ENCODE measurements at places on chromosomes 2 and 18.

GRCh38 chr2:181203916-181204315 lies 223.5 kb downstream of the UBE2E3 start:
- no peak for DNase-seq

- no peak for DNase-seq
These were observed 419.2 kb downstream of the LRP1B start for GRCh38 chr2:141711627-141712026.

- no peak for DNase-seq
These were observed 665.4 kb upstream of the HS6ST1 start for GRCh38 chr2:128984081-128984480.

DNA sequence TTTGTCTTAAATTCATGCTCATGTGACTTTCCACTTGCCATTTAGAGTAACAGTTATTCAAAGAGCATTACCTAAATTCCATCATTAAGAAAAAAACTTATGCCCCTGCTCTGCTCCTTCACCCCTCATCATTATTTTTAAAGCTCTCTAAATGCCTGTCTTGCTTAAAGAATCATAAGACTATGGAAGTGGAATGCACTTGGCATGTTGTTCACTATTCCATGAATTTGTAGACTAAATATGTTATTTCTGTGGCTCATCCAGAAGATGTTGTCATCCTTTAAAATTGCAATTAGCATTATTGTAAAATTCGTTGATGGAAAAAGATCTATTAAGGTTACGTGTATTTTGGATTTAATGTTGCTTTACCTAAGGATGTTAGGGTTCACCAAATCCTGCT lies 61.8 kb downstream of the FMNL2 start:
- DNase-seq, result no peak

GRCh38 chr18:25225151-25225550 lies 126.8 kb downstream of the ZNF521 start:
- DNase-seq, result no peak

GRCh38 chr2:239948100-239948881 lies 76.9 kb downstream of the NDUFA10 start:
- no peak for DNase-seq

DNA sequence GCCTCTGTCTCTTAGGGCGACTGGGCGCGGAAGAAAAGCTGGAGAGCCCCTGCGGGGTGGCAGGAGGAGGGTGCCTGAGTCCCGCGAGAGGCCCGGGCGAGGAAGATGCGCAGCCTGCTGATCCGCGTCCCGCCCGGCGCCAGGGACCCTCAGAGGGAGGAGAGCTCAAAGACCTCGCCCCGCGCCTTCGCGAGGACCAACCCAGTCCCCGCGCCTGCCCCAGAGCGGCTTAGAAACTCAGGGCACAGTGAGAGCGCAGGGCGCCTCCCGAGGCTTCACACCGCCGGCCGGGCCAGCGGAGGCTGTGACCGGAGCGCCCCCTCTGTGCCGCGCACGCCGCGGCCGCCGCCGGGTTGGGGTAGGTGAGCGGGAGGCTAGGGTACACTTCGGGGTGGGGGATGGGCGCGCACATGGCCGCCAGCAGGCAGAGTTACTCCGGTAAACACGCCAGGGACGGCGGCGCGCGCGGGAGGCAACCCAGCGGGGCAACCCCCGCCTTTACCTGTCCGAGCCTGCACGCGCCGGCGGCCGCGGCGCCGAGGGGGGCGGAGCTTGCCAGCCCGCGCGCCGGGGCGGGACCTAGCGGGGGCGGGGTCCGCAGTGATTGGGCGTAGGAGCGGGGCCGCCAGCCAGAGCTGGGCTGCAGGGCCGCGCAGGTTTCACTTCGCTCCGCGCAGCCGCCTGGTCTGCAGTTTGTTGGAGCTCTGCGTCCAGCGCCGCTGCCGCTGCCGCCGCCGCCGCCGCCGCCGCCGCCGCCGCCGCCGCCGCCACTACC lies at the start of gene BCL2L11:
Gene BCL2L11 (plus strand): TSS at position 662 of the 775 bp plus-strand sequence. CDS start 2,832 bp downstream, outside the sequence.
- peak; percentile 92 for DNase-seq

GRCh38 chr2:138106606-138107005 lies 142.3 kb downstream of the HNMT start:
- no peak for DNase-seq

- no peak for DNase-seq
These were observed 155.9 kb downstream of the ESCO1 start for GRCh38 chr18:21444465-21445212.

DNA sequence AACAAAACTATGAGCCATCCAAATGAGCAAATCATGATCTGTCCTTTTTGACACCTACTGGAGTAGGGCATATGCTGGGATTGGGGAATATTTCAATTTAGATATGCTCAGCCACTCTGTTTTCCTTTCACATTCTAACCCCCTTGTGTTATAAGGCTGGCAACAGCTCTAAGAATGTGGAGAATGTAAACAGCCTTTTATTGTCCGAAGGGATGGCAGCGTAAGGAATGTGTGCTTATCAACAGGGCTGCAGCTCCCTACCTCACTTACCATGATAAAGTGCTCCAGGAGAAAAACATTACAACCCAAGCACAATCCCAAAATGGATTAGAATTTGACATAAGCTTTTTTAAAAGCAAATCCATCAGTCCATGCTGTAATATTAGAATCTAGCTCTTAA lies 2.2 kb downstream of the NXPH2 start:
- DNase-seq, result no peak

DNA sequence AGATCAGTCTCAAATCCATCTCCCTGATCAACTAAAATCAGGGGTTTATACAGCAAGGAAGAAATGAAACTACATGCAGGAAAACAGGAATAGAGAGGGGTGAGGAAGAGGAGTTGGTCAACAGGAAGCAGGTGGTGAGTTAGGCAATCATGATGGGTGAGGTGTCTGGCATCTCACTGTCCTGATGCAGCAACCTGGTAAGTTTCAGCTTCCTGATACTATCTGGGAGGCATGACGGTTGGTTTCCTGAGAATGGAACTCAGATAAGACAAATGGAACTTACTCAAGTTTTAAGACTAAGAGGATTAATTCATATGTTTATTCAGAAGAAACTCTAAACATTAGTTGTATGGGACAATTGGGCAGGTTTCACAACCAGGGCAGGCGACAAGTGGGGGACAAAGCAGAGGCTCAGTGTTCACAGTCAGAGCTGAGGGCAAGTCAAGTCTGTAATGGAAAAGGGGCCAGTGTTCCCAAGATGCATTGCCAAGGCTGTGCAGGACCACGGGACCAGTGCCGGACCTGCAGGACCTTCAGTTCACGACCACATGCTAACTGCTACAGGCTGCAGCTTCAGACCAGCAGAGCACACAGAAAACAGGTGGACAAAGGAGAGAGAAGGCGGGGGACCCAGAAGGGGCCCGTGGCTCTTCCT lies 17.7 kb upstream of the GALM start:
- DNase-seq, result no peak

GRCh38 chr2:193527146-193527545 lies 1332.4 kb upstream of the TMEFF2 start:
- no peak for DNase-seq

GRCh38 chr2:54577944-54578647 lies 122.0 kb downstream of the SPTBN1 start:
- no peak for DNase-seq

DNA sequence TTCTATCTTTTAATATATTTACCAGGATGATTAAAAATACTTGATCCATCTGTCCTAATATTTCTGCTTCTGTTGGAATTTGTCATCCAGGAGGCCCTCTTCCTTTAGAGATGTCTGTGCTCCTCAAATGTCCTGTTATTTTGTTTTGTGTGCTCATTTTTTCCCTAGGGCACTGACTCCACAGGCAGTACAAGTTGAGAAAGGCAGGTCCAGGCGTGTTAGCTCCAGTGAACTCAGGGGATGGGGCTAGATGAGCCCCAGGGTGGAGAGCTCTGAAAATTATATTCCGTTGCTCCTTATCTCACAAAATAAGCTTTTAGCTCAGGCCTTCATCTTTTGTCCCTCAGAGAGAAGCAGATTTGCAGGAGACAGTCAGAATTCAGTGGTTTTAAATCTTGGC lies 105.7 kb downstream of the SLC4A3 start:
- no peak for DNase-seq
